D721Med (cell line): ENCODE measurements at places on chromosomes 7 and 10.

DNA sequence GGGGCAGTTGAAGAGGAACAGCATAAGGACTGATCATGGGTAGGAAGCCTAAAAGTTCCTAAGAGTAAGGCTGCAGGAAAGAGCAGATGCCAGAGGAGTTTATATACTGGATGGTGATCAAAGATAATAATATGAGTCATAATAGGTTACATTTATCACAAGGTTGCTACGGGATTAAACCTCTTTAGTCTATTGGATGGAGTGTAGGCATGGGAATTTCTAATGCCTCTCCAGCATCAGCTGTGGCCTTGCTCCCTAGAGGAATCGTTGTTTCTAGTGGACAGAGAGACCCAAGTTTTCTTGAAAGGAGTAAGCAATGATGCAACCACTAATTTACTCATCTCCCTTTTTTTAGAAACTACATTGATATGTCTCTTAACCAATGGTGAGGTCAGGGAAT is 213.4 kb downstream of the GPR37 start:
- DNase-seq: no peak

DNA sequence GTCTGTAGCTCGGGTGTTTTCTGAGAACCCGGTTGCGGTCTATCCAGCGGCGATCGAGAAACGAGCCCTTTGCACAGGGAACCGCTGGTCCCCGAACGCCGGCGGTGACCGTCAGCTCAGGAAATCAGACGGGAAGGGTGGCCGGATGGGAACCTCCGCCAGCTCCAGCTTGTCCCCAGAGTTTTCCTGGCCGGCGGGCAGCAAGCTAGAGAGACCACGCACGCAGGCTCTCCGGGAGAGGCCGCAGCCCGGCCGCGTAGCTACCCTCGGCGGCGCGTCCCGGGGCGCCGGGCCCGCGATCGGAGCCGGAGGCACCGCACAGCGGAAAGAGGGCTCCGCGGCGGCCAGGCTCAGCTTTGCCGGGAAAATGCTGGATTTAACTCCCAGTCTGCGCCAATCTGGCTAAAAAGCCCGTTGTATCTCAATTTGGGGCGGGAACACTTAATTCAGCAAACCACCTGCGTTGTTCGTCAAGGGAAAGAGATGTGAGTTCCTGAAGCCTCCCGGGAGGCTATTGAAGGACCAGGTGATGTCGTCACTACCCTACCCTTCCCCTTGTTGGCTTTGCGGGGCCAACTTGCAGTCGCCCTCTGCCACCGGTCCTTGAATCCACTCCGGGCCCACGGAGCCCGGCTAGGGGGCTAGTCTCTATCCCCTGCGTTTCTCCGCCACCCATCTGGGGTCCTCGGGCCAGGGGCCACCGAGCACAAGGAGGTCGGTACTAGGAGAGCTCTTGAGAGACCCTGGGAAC is 859 bp upstream of the CH25H start:
- no peak for DNase-seq

GRCh38 chr10:38054361-38054797 is 39.8 kb upstream of the ZNF37A start:
- no peak for DNase-seq

GRCh38 chr7:99860281-99861127 is 16.3 kb downstream of the OR2AE1 start:
- no peak for DNase-seq

DNA sequence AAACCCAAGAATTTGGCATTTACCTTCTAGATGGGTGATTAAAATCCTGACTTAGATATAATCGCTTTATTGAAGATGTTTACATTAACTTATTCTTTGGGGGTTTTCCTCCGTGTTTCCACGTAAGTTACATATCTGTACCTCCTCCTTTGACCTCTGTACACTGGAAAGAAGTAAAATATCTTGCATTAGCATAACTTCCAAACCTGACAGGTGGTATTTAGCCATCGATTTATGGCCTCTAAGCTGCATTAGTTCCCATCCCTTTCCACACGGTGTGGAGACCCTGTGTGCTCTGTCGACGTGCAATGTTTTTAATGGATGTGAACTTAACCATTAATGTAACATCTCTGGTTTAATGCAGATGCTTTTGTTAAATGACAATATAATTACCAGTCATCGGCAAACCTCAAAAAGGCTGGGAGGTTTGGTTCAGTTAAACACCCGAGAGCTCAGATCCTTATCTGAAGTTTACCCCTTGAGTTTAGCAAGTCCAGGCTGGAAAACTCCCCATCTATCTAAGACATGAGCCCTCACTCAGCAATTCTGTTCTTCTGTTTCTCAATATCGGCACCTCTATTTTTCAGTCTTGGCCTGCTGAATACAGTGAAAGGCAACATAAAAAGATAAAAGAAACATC is 295.2 kb downstream of the GATA3 start:
- no peak for DNase-seq

- no peak for DNase-seq
Measured at GRCh38 chr10:121323443-121323842, 274.8 kb downstream of the FGFR2 start.

- DNase-seq: no peak
Measured at GRCh38 chr7:70694434-70694970, 437.4 kb upstream of the GALNT17 start.

DNA sequence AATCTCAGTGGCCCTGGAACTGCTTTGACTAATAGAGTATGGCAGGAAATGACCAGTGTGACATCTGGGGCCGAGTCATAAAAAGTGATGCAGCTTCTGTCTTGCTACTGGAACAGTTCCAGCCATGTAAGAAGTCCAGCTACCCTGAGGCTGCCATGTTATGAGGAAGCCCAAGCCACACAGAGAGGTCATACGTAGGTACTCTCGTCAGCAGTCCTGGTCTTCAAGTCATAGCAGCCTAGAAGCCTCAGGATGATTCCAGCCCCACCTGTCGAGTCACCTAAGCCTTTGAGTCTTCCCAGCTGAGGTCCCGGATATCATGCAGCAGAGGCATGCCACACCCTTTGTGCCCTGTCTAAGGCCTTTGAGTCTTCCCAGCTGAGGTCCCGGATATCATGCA is 92.1 kb downstream of the PPP1R3C start:
- DNase-seq: no peak

DNA sequence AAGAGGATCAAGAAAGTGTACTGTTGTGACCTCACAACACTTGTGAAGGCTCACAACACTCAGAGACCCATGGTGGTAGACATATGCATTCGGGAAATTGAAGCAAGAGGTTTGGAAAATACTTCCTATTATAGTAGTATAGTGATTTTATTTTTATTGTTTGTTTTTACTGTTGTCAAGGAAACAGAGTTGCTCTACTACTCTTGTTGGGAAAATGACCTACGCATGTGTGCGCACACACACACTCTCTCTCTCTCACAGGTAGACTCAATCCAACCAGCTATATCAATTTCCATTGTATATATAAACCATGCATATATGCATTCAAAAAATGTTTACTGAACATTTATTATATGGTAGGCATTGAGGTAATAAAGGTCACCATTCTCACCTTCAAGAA is 63.7 kb upstream of the PRR15 start:
- DNase-seq: no peak

- DNase-seq: no peak
Measured at GRCh38 chr7:42145539-42145938, 91.5 kb downstream of the GLI3 start.

- DNase-seq: no peak
Measured at GRCh38 chr10:81696609-81697388, 178.2 kb upstream of the NRG3 start.

DNA sequence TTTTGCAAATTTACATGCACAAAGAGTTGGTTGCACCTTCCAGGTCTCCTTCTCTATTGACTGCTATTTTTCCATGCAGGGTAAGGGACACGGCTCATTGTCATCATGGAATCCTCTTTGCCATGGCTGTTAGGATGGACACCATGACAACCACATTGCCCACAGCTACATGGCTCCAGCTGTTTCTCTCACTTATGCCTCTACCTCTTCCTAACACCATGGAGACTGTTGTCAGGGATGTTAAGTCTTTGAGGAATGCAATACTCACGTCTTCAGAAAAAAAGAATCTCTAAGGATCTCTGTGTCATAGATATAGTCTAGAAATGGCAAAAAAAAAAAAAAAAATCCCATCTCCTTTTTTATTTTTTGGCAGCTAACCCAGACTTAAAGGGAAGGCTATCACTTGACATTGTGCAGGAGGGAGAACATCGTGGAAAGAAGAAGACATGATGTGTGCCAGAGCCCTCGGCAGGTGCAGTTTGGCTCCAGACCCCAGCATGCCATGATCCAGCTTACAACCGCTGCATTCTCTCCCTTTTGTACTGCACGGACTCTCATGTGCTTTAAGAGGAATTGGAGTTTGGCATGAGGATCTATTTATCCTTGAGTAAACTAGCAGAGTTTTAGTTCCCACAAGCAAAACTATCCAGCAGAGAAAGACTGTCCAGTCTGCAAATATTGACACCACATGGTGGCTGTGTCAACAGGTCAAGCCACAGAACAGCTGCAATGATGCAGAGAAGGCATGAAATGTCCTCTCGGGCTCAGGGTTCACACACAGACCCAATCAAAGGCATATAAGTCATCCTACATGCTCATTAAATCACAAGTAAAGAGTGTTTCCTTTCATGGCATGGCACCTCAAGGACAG is 70.8 kb downstream of the FRMD4A start:
- DNase-seq: no peak

DNA sequence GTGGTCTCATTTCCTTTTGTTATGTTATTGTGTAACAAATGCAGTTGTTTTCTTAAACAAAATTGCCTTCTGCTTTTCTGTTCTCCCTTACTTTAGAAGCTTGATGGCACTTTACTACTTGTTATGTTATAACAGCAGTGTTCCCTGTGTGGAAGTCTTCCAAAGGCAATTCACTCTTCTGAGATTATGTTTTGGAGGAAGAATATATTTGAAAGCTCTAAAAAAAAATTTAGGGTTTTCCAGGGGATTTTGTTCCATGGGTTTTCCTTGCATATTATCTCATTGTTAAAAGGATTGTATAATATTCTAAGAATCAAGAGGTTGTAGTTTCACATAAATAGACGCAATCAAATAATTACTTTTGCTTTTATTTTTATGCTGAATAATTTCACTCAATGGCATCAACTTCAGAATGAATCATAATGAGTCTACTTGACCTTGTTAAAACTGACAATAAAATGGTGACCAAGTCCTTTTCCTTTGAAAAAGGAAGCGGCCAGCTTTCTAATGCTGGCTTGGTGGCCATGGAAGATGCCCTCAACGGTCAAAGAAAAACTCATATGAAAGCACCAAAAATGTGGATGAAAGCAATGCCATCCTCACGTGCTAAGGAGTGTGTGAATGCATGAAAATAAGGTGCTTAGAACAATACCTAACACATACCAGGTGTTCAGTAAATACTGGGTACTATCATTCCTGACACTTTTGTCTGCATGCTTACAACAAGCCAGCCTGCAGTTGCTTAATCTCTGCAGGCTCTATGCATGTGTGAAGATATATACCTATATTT is 92.4 kb upstream of the KLF6 start:
- no peak for DNase-seq

- DNase-seq: no peak
Measured at GRCh38 chr7:47273088-47273487, 308.8 kb downstream of the TNS3 start.

- DNase-seq: no peak
Measured at GRCh38 chr7:104790440-104790839, 223.6 kb upstream of the KMT2E start.

DNA sequence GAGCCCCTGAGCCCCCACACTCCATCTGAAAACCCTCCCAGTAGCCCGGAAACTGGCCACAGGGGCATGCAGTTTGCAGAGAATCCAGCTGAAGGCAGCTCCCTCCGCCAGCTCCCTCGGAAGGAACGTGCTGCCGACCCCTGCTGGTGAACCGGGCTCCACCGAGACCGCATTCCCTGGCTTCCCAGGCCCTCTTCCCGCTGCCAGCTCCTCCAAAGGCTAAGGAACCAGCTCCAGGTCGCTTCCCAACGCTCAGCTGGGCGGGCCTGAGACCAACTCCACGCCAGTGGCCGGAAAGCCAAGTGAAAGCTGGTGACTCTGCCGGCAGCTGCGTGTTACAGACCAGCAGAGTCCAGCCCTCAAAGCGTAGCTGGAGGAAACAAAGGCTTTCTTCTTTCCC is 35.8 kb downstream of the GPER1 start:
- DNase-seq: no peak

- DNase-seq: no peak
Measured at GRCh38 chr10:10421071-10421470, 596.6 kb upstream of the CELF2 start.

GRCh38 chr10:93222211-93222754 is 148.6 kb downstream of the CYP26A1 start:
- DNase-seq: no peak

GRCh38 chr7:148492157-148492860 is 98.3 kb upstream of the C7orf33 start:
- no peak for DNase-seq

- DNase-seq: no peak
Measured at GRCh38 chr10:111875725-111876124, 307.8 kb downstream of the GPAM start.

DNA sequence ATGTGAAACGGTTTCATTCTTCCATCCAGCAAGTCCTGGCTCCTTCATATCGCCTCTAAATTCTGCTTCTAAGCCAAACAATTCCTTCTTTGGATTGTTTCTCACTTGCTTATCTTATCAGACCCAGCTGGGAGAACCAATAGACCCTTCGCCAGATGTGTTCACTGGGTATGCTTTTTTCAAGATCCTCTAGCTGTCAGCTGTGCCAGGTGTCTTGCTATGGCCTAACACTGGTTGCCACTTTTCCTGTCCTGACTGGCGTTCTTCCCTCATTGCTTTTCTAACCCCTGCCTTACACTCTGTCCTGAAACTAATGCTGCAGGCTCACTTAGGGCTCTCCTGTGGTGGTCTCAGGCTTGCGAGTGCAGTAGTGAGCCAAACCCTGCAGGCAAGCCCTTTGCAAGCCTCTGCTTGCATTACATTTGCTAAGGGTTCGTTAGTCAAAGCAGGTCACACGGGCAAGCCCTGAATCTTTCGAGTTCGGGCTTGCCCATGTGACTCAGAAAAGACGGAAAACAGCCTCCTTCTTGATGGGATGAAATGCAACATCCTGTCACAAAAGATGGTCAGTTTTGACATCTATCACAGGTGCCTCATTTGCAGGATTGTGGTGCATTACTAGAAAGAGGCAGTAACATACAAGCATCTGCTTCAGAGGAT is 92.8 kb downstream of the VWC2 start:
- DNase-seq: no peak

DNA sequence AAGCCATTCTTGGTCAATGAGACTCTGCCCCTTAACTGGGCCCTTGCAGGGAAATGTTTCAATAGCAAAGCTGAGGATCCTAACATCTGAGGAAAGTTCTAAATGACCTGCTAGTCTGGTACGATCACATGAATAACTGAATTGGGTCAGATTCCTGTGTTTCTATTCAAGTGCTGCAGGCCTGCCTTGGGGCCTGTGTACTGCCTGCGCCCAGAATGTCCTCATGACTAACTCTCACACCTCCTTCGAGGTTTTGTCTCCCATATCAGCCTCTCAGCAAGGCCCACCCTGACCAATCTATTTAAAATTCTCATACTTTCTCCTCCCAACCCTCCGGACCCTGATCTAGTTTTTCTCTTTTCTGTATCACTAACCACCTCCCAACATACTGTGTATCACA is 4.4 kb downstream of the JAZF1 start:
- no peak for DNase-seq

- no peak for DNase-seq
Measured at GRCh38 chr7:101740981-101741725, 76.3 kb upstream of the CUX1 start.

- no peak for DNase-seq
Measured at GRCh38 chr10:68756246-68756645, 35.2 kb downstream of the CCAR1 start.
